Frontal cortex (tissue), 4 donors: ENCODE measurements at places on chromosomes 3 and 15.
A peak's percentile ranks its signal among the peaks of the same experiment; 100 is the strongest.

GRCh38 chr15:48823237-48823636 is 12.4 kb upstream of the CEP152 start:
- no peak for DNase-seq

GRCh38 chr15:43509660-43510199 is 7.7 kb upstream of the MAP1A start:
- no peak for DNase-seq

DNA sequence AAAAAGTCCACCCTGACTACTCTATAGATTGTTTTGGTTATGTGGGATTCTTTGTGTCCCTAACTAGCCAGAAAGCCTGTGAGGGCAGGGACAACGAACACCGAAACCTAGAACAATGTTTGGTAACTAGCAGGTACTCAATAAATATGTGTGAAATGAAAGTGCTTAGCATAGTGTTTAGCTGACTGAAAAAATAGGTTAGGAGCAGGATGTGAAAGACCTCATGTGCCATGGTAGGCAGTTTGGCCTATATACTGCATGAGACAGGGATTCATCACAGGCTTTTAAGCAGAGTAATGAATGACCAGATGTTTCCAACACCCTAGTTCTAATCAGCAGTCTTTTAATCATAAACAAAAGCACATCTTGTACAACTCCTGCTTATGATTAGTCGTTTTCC is 64.2 kb downstream of the MYO5A start:
- no peak for DNase-seq

- DNase-seq: no peak
These were observed 9.2 kb upstream of the FNDC3B start for GRCh38 chr3:172030181-172030580.

DNA sequence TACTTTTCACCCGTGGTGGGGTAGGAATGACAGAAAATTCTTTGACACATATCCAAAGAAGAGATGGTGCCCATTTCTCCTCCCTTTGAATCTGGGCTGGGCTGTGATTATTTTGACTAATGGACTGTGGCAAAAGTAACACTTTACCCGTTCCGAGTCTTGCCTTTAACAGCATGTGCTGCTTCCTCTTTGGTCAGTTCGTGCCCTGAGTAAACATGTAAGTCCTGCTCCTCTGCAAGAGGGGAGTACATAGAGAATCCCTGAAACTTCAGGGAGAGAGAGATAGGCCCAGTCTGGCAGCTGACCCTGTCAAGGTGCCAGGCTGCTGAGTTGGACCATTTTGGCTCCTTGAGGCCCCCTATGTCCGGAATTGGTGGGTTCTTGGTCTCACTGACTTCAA is 243.1 kb downstream of the EPHB1 start:
- no peak for DNase-seq

GRCh38 chr15:52013151-52013791 is 5.7 kb upstream of the MAPK6 start:
- DNase-seq: no peak

- DNase-seq: no peak
These were observed 443.2 kb upstream of the TBL1XR1 start for GRCh38 chr3:177640319-177640965.

- no peak for DNase-seq
These were observed 60.7 kb upstream of the HEG1 start for GRCh38 chr3:125116311-125117080.

- DNase-seq: peak; percentile 36
These were observed 70.3 kb downstream of the CCNL1 start for GRCh38 chr3:157089455-157090221.
